ENCODE measurements at places on chromosomes 7 and 10. TPM values are rescaled to one million over a fixed set of nuclear protein-coding genes. Genes with fewer than 3 reads are reported as not detected.

DNA sequence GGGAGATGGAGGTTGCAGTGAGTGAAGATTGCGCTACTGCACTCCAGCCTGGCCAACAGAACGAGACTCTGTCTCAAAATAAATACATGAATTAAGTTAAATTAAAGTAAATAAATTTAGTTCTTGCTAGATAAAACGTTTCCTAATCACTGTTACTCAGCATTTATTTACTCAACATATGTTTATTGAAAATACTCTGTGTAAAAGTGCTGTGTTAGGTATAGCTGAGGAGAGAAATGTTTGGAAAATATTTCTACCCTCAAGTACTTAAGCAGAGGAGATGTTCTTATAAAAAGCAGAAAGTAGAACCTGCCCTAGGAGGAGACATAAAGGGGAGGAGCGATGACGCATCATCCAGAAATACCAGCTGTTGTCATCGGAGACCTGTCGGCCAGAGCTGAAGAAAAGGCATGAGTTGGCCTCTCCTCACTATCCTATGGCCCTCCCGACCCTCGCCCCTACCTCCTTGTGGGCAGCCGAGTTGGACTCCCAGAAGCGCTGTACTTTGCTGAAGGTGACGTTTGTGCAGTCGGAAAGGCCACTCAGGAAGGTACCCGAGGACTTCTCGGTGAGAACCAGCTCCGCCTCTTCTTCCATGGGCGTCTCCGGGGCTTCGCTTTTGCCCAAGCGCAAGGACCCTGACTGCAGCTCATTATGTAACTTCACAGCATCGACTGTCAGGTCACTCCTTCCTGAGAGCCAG, 1.1 kb downstream of the RRP12 start:
- DNase-seq: peak; percentile 58

Gene UTF1
- not detected for total RNA-seq

Gene POLR2J2
- total RNA-seq: not detected

Gene CUZD1
- total RNA-seq: 0.99 TPM

Gene CCL26
- 18.3 TPM for total RNA-seq

DNA sequence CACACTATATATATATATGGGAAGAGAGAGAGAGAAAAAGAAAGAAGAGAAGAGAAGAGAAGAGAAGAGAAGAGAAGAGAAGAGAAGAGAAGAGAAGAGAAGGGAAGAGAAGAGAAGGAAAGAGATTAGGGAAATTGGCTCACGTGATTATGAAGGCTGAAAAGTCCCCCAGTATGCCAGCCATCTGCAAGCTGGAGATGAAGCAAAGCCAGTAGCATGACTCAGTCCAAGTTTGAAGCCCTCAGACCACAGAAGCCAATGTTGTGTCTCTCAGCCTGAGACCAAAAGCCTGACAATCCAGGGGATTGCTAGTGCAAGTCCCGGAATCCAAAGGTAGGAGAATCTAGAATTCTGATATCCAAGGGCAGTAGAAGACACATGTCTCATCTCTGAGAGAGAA, 206.3 kb upstream of the PRSS1 start:
- DNase-seq: no peak

- DNase-seq: no peak
Observed at GRCh38 chr7:30699706-30700495, 17.6 kb upstream of the CRHR2 start.

DNA sequence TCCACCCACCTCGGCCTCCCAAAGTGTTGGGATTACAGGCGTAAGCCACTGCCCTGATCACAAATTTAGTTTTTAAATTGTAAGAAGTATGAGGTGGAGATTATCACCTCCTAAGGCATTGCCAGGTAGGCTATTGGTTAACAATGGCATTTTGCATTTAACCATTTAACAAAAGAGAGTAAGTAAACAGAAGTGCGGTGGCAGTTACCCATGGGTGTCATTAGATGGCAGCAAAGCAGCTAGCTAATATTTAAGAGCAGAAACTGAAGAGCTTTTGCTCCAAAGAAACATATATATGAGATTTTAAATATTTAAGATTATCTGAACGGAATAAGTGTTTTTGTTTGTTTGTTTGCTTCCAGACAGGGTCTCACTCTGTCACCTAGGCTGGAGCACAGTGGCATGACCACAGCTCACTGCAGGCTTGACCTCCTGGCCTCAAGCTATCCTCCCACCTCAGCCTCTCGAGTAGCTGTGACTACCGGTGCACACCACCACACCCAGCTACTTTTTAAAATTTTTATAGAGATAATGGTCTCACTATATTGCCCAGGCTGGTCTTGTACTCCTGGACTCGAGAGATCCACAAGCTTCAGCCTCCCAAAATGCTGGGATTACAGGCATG, 325.5 kb upstream of the C7orf33 start:
- DNase-seq: peak; percentile 58

DNA sequence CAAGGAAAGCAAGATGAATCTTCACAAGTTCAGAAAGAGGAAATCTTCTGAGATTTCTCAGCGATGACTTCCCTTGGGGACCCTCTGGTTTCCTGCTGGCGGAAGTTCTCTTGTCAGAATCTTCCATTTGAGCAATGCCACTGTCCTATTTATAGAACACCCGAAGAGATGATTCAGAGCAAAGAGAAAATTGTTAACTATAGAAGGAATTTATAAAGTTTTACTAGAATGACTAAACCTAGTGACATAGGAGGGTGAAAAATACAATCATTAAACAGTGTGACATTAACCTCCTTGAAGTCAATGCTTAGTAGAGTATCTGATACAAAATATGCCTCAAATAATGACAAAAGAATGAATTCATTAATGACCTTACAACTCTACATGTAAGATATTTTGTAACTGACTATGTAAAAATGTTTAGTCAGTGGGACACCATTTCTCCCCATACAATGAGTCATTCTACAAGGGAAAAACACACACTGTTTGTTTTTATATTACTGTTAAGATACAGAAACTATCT, 206.5 kb upstream of the CNTNAP2 start:
- peak; percentile 13 for DNase-seq

Gene VIM
- 2,364 TPM for total RNA-seq

Gene ACSL5
- 13.5 TPM for total RNA-seq

GRCh38 chr7:155665079-155665956, 20.9 kb downstream of the RBM33 start:
- DNase-seq: no peak

DNA sequence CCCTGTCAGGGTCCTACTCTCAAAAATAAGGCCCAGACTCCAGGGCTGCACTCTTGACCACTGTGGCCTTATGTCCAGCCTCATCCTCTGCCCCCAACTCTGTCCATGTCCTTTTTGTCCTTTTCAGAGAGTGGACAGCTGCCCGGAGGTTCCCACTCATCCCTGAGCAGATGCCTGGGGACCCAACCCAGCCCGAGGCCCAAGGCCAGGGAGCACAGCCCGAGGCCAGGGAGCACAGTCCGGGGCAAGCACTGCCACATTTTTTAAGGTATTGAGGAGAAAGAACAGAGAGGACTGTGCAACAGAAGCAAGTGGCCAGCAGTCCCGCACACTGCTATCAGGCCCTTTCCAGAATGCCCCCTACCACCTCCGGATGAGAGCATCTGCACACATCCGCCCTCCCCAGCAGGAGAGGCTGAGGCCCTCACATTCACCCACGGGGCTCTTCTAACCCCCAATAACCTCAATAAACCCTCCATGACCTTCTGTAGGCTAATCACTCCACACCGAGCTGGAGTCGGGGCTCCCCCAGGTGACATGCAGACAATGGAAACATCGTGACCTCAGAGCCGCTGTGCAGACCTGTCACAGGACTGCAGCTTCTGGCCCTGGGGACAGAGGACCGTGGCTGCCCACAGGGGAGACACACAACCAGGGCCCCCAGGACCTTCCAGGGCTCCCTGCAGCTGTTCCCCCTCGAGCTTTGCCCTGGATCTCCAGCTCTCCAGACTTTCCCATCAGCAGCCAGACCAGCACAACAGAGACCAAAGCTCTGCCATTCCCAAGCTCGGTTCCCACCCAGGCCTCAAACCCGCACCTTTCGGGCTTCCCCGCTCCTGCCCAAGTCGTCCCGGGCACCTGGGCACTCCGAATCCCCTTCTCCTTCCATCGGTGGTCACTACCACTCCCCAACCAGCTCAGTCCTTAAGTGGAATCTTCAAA, 51.4 kb downstream of the CAMK2B start:
- no peak for DNase-seq

Gene SERPINE1
- 12.7 TPM for total RNA-seq

DNA sequence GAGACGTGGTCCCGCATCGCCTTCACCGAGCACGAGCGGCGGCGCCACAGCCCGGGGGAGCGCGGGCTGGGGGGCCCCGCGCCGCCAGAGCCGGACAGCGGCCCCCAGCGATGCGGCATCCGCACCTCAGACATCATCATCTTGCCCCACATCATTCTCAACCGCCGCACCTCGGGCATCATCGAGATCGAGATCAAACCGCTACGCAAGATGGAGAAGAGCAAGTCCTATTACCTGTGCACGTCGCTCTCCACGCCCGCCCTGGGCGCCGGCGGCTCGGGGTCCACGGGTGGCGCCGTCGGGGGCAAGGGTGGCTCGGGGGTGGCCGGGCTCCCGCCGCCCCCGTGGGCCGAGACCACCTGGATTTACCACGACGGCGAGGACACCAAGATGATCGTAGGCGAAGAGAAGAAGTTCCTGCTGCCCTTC, 737 bp downstream of the CNNM2 start:
- no peak for DNase-seq

Data from H4 (cell line).